ENCODE measurements at places on chromosomes 5 and 9. TPM values are rescaled to one million over a fixed set of nuclear protein-coding genes. Genes with fewer than 3 reads are reported as not detected.
A peak's percentile ranks its signal among the peaks of the same experiment; 100 is the strongest.

DNA sequence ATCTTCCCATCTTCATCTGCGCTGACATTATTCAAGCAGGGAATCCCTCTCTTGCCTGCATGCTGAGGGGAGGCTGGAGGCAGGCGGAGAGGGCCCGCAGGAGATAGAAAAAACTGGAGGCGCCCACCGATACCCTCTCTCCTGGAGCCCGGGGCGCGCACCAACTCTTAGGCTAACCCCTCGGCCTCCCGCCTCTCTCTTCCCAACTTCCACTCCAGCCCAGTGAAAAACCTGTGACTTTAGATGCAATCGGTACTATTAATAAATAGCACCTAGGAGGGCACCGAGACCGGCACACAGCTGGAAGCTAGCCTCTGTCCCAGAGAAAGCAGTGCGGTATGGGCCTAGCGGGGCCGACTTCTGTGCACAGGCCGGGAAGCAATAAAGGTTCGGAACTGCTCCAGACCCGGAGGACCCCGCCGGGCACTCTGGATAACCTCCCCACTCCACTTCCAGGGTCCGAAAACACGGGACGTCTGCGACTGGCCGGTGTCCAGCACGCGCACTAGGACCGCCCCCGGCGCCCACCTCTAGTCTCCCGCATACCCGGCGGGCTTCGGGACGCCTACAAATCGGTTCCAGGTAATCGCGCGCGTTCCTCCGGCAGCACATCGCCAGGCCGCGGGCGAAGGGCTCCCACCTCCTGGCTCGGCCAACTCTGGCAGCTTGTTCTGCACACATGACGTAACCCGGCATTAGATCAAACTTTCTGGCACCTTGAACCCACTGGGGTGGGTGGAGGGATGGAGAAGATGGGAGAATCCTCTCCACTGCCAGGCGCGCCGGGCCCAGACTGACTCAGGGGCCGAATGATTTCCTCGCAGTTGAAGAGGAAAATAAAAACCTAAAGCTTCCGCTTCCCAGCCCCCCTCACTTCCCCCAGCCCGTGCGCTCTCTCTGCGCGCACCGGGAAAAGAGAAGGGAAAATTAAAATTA lies 1.4 kb downstream of the EFNA5 start:
- no peak for ATAC-seq

Gene IL5
- not detected for total RNA-seq

Gene TAF11L10
- total RNA-seq = 2.8 TPM

DNA sequence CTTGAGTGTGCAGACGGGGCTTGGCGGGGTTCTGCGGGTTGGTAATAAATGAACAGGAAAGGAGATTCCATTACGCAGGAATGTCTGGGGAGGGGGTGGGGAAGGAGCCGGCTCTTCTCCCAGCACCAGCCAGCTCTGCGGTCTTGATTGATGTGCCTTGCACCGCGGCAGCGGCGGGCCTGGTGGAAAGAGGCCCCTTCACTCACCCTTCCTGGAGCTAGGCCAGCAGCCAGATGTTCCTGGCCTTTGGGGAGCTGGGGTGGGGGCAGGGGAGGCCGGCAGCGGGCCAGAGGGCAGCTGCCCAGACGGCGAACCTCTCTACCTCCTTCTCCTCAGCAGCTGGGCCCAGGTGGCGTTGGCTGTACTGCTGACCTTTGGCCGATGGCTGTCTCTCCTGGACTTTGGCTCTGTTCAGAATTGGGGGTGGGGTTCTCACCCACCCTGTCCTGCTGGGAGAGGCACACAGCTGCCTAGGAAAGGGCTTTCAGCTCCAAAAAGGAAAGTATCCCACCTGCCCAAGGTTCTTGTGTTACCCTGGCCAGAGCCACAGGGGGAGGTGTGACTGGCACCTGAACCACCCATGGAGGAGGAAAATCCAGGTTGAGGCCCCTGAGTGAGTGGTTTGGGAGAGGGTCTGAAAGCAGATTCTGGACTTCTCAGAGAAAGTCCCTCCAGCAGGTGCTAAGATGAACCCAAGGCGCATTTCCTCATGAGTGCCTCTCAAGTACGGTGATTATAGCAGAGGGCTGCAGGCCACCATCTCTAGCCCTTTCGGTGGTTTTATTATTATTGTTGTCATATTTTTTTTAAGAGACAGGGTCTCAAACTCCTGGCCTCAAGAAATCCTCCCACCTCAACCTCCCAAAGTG lies 58.0 kb upstream of the SYNPO start:
- ATAC-seq = peak; percentile 95

DNA sequence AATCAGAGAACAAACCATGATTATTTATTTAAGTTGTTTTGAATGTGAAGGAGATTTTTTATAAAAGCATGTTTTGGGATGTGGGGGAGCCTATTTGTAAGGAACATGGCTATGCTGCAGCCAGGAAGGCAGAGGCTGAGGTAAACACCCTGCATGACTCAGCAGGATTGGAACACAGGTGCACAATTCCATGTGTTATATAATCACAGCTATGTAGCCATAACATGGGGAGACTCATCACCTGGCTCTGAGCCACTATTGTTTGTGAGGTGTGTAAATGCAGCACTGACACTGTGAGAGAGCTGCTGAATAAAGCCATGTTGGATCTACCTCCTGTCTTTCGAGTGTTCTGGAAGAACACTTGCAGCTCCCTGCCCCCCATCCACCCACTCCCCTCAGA lies 1009.8 kb downstream of the DNAH5 start:
- ATAC-seq = no peak

Gene SMIM33
- 0.16 TPM for total RNA-seq

DNA sequence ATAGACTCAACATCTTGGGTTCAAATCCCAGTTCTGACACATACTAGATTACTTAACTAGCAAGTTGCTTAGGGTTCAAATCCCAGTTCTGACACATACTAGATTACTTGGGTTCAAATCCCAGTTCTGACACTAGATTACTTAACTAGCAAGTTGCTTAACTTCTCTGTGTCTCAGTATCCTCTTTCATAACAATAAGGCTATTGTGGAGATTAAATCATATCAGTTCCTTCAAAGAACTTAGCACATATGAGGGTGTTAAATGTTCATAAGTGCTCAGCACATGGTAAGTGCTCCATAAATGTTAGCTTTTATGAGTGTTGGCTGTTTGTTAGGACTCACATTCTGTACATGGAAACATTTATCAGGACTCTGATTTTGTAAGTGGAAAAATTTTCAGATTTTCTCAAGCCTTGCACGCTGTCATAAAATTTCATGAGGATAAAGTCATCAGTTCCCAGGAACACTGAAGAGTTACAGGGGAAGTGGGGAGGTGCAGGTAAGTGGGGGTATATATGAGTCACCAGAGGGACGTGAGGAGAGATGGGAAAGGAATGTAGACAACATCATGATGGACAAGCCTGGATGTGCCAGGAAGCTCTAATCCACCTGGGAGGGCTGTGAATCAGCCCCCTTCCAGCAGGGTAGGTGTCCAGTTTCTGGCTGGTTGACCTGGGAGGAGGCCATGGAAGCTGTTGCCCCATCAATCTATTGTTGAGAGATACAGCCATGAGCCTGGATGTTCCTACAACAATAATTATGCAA lies 532.2 kb upstream of the WWC1 start:
- ATAC-seq = no peak

- ATAC-seq = no peak
Measured at GRCh38 chr5:154654486-154655371, 100.4 kb upstream of the LARP1 start.

DNA sequence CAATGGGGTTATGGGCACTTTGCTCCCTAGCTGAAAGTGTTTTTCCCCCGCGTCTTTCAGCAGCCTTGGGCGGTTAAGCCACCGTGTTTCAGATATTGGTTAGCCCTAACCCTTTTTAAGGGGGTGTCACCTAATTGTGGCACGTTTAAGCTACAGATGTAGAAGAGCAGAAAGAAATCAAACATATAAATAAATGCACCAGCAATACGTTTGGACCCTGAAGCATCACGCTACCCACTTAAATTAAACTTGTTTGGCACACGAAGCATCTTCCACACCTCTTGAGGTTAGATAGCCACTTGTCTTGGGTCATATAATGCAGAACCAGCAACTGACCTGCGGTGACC lies 768 bp downstream of the YTHDC2 start:
- ATAC-seq = no peak

DNA sequence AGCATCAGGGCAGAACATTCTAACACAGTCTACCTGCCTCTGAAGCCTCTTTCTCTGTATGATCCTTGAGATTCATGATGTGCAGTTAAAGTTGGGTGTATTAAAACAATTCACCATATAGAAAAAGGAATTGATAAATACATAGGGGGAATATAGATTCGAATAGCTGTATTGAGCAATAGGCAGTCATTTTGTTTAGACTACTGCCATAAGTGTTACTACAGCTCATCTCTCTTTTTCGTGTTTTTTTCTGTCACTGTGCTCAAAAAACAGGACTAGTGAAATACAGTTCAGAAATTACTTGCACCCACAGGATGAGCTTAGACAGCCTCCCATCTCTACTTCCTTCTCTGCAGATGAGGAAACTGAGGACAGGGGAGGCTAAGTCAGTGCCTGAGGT lies 144.6 kb upstream of the FBN2 start:
- no peak for ATAC-seq

Gene HACD4
- 1.5 TPM for total RNA-seq

- ATAC-seq = no peak
Measured at GRCh38 chr9:122307061-122307460, 42.4 kb downstream of the MRRF start.

DNA sequence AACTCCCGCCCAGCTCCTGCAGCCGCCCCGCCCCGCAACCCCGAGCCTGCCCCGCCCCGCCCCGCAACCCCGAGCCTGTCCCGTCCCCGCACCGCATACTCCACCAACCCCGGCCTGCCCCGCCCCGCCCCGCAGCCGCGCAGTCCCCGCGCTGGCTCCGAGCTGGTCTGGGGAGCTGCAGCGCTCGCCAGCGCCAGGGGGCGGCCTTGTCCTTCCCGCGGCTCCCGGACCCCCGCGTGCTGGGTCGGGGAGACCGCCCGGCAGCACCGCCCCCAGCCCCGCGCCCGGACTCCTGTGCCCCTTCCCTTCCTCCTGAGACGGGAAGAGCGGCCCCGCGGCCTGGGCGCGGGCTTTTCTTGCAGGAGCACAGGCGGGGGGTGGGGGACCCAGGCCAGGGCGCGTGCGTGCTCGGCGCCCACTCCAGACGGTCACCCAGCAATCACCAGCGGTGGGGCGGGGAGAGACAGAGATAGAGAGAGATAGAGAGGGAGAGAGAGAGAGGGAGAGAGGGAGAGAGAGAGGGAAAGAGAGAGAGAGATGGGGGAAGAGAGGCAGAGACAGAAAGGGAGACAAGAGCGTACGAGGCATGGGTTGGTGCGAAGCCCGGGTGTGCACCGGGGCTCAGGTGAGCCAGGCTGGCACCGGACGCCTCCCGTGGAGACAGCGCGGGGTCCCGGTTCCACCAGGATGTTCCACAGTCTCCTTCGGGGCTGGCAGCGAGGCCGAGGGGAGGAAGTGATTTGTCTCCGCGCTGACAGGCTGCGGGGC lies 14.7 kb upstream of the TMEM250 start:
- peak; percentile 75 for ATAC-seq

- peak; percentile 34 for ATAC-seq
Measured at GRCh38 chr9:371349-371748, 156.7 kb downstream of the DOCK8 start.

DNA sequence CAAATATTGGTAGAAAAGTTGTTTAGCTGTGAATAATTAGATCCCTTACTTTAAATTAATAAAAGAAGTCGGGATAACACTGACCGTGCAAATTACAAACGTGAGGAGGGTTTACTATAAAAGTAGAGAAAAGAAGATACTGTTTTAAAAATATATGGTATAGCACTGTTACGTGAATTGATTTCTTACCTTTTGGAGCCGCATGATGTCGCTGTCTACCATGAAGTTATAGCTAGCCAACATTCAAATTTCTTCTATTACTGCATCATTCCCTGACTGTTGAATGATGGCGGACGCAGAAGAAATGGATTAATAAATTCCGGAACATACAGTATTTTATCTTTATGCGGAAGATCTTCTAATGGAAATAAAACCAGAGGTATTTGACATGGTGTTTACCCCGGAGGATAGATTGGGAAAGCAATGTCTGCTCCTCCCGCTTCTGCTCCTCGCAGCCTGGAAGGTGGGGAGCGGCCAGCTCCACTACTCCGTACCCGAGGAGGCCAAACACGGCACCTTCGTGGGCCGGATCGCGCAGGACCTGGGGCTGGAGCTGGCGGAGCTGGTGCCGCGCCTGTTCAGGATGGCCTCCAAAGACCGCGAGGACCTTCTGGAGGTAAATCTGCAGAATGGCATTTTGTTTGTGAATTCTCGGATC lies at the start of gene PCDHA6:
TSS of gene PCDHA6 (plus strand) at position 257 of the 658 bp plus-strand sequence. CDS start at position 389, 132 bp downstream.
- no peak for ATAC-seq

Gene INSL4
- not detected for total RNA-seq

DNA sequence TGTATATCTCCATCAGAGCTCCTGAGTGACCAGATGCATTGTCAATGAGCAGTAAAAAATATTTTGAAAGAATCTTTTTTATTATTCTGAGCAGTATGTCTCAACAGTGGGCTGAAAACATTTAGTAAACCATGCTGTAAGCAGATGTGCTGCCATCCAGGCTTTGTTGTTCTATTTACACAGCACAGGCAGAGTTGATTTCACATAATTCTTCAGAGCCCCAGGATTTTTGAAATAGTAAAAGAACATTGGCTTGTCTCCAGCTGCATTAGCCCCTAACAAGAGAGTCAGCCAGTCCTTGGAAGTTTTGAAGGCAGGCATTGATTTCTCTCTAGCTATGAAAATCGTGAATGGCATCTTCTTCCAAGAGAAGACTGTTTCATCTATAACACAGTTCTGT lies 25.2 kb upstream of the ENTREP1 start:
- no peak for ATAC-seq

- ATAC-seq = no peak
Measured at GRCh38 chr5:39624268-39624886, 199.6 kb upstream of the DAB2 start.

DNA sequence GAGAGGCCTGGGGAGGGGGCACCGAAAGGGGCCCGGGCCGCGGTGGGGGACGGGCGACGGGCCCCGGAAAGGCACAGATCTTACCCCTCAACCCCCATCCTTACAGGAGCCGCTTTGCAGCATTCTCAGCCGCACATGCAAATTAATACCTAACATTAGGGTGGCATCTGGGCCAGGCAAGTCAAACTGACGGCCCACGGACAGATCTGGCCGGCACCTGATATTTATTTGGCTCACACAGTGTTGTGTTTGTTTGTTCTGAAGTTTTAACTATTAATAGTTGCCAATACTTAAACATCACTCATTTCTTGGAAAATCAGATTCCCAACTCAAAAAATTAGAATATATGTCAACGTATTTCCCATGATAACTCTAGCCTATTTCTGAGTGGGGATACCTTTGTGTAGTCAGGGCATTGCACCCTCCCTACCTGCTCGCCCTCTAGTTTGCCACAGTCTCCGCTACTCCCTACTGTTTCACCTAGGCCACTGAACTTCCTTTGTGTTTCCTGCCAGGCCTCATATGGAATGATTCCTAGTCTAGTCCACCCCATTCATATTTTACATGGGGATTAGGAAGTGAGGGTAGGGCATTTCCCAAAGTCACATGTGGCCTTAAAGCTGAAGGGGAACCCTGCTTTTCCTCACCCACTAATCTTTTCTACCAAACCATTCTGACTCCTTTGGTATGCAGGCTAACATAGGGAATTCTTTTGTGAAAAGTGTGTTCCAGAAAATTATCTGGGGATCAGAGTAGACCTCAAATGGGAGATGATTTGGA lies 71.9 kb upstream of the LARP1 start:
- ATAC-seq = no peak

Gene NSD1
- 67.7 TPM for total RNA-seq
